DMS79 (cell line): ENCODE measurements at places on chromosomes 4 and X.

DNA sequence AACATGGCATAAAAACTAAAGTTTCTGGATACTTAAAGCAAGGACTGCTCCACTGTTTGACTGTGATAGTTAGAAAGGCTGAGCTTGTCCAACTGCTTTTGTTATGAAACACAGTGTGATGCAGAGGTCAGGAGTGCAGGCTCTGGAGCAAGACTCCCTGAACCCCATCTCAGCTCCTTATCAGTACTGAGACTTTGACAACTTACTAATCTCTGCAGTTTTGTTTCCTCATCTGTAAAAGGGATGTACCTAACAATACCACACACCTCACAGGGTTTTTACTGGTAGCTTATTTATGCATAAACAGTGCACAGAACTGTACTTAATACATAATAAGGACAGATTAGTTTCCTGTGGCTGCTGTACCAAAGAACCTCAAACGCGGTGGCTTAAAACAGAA is 804.3 kb downstream of the FSTL5 start:
- no peak for DNase-seq

GRCh38 chr4:88820698-88821415 is 123.2 kb upstream of the NAP1L5 start:
- DNase-seq, result peak; percentile 14

- DNase-seq, result no peak
These were observed 14.8 kb downstream of the RPL34 start for GRCh38 chr4:108635070-108635655.

- DNase-seq, result no peak
These were observed 210.2 kb downstream of the HS6ST2 start for GRCh38 chrX:132748268-132748667.

DNA sequence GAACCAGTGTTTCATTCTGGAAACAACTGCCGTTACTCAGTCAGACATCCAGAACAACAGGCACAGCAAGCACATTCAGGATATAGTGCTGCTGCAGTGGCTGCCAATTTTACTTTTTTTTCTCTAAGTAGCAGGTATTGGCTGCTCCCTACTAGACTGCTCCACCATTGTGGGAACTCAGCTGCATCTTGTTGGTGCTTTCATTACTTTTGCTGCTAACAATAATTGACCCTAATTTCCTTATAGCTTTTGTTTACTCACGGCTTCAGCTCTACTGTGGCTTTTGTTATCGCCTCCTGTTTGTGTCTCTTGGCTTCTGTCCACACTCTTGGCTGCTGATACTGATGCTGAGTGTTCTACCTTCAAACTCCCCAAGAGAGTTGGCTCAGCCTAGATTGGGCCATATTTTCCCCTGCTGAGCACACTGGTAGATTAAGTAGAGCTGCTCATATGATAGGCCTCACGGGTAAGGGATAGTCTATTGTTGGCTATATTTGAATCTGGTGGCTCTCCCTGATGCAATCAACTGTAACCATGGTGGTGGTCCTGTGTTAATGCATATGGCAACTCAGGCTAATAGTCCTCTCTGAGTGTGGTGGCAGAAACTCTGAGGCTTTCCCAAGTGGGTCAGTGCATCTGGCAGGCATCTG is 44.5 kb upstream of the IL2 start:
- DNase-seq, result no peak

GRCh38 chrX:38103857-38104812 is 97.8 kb downstream of the SYTL5 start:
- no peak for DNase-seq

- DNase-seq, result no peak
These were observed 8.8 kb upstream of the CDK16 start for GRCh38 chrX:47209508-47210238.

DNA sequence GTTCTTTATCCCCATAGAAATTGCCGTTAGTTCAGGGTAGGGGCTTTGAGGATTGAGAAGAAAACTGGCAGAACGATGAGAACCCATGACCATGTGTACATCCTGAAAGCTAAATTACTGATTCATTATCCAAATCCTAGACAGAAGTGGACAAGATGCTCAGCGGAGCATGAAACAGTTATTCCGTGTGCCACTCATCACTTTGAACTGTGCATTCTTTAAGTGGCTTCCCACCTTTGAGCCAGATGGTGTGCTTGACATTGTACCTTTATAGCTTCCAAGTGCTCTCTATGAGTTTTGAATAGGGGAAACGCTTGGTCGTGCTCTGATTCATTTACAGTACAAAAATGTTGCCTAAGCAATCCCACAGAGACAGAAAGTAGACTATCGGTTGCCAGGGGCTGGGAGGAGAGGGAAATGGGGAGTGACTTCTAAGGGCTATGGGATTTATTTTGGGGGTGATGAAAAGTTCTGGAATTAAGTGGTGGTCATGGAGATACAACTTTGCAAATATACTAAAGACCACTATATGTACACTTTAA is 100.0 kb downstream of the DOCK11 start:
- peak; percentile 50 for DNase-seq

- no peak for DNase-seq
These were observed 11.7 kb downstream of the PITX2 start for GRCh38 chr4:110610940-110611831.

GRCh38 chr4:81606801-81607501 is 135.2 kb upstream of the RASGEF1B start:
- DNase-seq, result no peak

GRCh38 chr4:68476191-68476590 is 28.9 kb downstream of the TMPRSS11E start:
- DNase-seq, result no peak

GRCh38 chrX:24574743-24575142 is 72.4 kb downstream of the PCYT1B start:
- DNase-seq, result no peak

DNA sequence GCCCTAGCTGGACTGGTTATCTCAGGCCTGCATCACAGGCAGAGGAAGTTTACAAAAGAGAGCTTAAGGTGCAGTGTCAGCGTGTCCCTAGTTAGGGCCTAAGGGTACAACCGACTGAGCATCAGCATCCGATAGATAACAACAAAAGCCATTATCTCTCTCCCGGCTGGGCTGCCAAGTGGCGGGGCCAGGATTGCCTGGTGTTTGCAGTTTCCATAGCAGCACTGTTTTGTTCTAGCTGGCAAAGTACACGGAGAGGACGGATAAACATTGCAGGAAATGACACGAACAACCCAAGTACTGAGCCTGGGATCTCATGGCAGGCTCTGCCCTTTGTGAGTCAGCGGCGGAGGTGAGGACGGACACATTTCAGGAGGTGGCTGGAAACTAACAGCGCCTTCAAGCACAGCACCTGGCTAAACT is 104.7 kb upstream of the NOCT start:
- peak; percentile 95 for DNase-seq

DNA sequence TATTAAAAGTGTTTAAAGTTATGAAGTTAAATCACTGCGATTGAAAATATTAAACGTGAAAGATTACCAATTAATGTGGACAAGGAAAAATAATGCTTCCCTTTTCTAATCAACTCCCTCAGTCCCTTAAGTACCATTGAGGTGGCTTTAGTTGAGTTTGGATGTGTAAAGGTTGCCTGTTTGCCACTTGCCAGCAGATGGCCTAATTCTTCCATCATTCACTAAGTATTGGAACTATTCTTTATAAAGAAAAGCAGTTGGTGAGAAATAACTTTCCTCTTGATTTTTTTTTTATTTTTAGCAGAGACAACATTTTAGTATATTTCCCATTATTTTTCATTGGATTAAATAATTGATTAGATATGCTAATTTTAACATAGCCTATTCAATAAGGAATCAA is 295.9 kb upstream of the TACR3 start:
- no peak for DNase-seq
